GM13976 (cell line): ENCODE measurements at places on chromosomes 2 and 18.

- no peak for DNase-seq
These were observed 96.0 kb downstream of the TNS1 start for GRCh38 chr2:217906798-217907197.

DNA sequence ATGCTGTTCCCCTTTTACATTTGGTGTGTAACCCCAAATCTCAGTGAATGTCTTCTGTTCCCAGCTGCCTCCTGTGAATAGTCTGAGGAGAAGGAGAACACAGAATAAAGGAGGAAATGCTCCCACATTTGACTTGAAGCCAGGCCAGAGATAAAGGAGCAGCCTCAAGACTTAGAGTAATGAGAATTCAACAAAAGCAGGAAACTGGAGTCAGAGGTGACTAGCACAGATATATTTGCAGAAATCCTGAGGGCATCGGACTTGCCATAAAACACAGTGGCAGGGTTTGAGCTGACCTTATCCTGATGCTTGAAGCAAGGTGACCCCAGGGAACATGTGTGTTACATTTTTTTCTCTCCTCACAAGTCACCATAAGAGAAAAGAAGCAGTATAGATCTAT lies 291.4 kb upstream of the RND3 start:
- no peak for DNase-seq

GRCh38 chr2:161190050-161190449 lies 29.8 kb downstream of the TANK start:
- DNase-seq = no peak

DNA sequence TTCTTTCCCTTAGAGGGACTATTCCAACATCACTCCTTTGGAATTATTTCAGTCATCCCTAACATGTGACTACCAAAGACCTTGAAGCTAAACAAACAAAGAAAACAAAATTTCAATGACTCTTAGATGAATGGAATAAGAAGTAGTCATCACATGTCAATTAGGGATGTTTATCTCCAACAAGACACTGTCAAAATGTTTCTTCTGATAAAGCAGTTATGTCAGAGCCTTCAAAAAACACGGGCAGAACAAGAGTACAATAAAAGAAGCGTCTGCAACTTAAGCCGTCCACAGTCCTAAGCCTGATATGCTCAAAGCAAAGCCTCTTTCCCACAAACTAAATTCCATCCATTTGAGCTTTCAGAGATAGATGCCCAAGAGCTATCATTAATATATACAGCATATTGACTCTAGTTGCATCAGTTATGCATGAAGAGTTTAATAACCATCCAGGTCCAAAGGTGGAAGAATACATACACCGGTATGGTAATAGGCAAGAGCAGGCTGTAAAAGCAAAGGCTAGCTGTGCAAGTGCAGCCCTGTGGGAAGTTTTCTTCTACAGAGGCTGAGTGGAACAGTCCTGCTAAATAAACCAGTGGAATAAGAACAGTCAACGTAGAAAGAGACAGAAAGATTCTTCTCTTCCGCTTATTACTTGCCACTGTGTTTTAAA lies 98.1 kb downstream of the ICA1L start:
- no peak for DNase-seq

DNA sequence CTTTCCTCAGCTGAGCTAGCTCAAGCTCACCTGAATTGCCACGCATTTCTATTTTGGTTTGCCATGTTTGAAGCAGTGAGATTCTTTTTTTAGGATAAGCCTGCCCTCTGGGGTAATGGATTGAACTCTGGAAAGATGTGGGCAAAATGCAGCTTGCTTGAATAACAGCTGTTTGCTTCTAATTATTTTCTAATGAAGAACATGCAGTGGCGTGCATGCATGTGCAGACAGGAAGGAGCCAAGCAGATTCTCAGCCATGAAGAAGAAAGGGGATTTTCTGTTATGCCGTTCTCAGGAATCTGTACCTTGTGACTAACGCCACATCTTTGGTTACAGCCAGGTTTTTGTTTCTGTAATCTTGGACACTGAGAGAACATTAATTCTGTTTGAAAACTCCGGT lies 171.2 kb downstream of the ANTXR1 start:
- DNase-seq = no peak

GRCh38 chr18:39845106-39845505 lies 2109.9 kb upstream of the PIK3C3 start:
- no peak for DNase-seq
